ENCODE measurements at places on chromosomes 3 and 15. TPM values are rescaled to one million over a fixed set of nuclear protein-coding genes. Genes with fewer than 3 reads are reported as not detected.

The TP63 gene
- 4.9 TPM for total RNA-seq

The PLOD2 gene
- total RNA-seq = 34.6 TPM

The C3orf85 gene
- not detected for total RNA-seq

GRCh38 chr3:58214484-58215316 lies 3.9 kb upstream of the DNASE1L3 start:
- DNase-seq = no peak

- DNase-seq = no peak
These were observed 129.2 kb downstream of the CCNL1 start for GRCh38 chr3:157030712-157031111.

The SNX22 gene
- total RNA-seq = 2.7 TPM

GRCh38 chr15:28124841-28125240 lies 25.7 kb upstream of the OCA2 start:
- DNase-seq = no peak

The LAMB2 gene
- total RNA-seq = 57.3 TPM

The SEMA3G gene
- total RNA-seq = not detected

The LRRIQ4 gene
- total RNA-seq = 0.15 TPM

The GHSR gene
- not detected for total RNA-seq

The FEZF2 gene
- not detected for total RNA-seq

GRCh38 chr3:9205345-9206143 lies 43.9 kb downstream of the SRGAP3 start:
- DNase-seq = no peak

The OIP5 gene
- 31.0 TPM for total RNA-seq
